Fibroblast of skin of scalp (primary cell): ENCODE measurements at places on chromosomes 6 and 20.
A peak's percentile ranks its signal among the peaks of the same experiment; 100 is the strongest.

DNA sequence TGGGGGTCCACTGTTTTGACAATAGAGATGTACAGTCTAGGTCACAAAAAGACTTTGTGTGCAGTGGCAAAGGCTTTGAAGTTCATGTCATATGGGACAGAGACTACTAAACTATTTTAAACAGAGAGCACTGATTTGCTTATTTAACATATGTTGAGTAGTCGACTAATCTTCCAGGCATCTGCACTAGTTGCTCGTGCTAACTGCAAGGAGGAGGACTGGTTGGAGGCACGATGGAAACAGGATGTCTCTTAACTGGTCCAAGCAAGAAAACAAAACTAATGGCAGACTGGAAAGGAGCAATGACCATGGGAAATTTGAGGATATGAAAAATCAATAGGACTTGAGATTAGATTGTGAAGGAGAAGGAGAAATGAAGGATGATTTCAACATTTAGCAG is 28.5 kb upstream of the ERVFRD-1 start:
- peak; percentile 75 for DNase-seq

DNA sequence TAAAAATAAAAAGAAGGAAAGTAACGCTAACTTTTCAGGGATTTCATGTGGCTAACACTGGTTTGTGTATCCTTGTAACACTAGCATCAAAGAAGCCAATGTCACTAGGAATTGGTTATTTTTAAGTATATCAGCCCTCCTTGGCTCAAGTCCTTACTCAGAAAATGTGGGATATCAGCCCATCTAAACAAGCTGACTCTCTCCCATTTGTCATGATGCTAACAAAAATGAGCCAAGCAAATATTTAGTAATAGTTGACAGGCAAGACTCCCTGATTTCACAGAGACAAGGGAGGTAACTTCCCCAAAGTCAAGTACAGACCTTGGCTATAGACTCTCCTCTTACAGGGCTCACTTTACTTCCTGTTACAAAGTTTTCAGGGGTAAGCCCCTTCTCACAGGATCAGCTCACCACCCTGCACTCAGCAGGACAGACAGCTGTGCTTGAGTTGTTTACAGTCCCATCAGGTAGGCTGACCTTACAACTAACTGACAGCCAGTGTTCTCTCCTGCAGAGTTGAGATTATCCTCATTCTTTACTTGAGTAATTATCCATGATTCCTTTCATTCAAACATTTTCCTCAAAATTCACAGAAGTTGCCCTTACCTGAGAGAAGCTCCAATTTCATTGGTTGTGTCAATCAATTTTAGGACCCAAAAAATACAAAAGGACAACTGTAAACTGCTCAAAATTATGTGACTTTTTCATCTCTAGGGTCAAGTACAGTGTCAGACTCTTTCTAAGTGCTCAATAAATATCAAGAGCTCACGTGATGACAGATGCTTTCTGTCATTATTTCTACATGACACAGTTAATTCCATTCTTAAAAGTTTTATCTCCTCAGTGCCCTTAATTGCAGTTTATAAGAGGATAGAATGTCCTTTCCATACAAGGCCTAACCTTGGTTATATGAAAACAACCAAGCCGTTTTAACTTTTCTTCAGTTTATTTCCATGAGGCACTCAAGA is 38.1 kb upstream of the BMP5 start:
- peak; percentile 1 for DNase-seq

DNA sequence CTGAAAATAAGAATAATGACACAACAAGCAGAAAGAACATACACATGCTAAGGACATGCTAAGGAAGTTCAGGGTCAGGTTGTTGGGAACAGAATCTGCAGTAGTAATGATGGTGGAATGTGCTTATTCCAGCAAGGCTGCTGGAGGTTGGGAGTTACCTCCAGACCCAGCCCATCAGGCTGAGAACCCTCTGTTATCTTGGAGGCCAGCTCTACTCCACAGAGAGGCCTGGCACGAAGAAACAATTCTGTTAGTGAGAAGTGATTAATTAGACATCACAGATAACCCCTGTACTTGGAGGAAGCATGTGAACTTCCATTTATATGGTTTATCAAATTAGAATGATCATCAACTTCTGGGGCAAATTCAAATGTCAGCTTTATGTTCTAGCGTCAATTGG is 22.1 kb upstream of the ARHGAP18 start:
- DNase-seq, result no peak

DNA sequence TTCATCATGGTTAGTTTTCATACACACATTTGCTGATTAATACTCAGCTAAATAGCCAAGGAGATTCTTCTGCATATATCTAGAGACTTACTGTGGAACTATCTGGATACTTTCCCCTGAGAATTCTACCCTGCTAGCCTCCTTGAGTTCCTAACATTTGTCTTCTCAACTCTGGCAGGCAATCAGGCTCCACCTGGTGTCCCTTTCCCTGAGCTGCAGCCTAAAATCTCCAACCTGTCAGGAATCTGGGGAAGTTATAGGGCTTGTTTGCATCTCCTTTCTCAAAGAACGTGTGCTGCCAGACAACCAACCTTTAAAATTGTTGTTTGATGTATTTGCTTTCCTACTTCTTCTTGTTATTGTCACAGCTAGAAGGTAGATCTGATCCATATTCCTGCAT is 73.4 kb downstream of the FUT9 start:
- DNase-seq, result no peak

DNA sequence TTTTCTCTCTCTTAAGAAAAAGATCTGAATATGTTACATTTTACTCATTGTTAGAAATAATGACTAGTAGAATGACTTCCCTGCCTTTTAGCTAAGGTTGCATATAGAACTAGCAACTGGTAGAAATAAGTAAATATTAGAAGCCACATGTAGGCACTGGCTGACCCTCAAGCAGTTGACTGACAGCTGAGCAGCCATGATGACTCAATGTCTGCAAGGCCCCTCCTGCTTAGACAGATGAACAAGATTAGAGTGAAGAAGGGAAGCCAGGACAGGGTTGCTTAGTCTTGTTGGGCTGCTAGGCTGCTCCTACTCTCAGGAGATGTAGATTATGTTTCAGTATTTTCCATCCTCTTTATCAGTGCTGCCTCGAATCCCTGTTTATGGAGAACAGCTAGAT is 6.5 kb downstream of the MEP1A start:
- no peak for DNase-seq

GRCh38 chr6:33592595-33593413 is 12.7 kb upstream of the BAK1 start:
- no peak for DNase-seq

- DNase-seq, result no peak
Measured at GRCh38 chr6:147787417-147787816, 278.9 kb downstream of the SAMD5 start.

DNA sequence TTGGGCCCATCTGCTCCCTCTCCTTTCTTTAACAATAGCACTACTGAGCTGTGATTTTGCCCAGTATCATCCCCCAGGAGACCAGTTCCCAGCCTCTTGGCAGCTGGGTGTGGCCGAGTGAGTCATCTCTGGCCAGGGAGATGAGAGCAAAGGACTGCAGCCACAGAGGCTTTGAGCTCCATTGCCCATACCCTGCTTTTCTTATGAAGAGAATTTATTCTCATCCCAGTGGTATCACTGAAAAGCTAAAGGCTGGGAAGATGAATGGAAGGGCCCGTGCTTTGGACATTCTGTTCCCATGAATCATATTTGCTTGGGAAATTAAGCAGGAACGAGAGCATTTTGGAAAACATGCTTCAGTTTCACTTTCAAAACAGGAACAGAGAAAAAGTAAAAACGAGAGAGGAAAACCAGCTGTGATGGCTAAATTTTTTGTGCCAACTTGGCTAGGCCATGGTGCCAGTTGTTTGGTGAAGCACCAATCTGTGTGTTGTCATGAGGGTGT is 14.9 kb downstream of the CST3 start:
- DNase-seq, result peak; percentile 92

DNA sequence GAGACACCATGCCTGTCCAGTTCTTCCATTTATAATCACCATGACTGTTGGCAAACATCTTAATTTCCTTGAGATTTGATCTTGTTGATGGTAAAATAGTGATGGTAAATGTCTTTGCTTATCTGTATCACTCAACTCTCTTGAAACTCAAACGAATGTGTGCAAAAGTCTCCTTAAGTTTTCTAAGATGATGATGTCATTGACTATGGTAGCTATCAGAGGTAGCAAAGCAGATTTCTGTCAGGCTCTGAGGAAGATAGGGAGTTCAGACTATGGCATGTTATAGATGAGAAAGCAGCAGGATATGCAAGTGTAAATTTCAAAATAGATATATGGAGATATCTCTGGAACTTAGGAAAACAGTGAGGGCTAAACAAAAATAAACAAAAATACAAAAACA is 121.0 kb upstream of the GJE1 start:
- DNase-seq, result no peak

DNA sequence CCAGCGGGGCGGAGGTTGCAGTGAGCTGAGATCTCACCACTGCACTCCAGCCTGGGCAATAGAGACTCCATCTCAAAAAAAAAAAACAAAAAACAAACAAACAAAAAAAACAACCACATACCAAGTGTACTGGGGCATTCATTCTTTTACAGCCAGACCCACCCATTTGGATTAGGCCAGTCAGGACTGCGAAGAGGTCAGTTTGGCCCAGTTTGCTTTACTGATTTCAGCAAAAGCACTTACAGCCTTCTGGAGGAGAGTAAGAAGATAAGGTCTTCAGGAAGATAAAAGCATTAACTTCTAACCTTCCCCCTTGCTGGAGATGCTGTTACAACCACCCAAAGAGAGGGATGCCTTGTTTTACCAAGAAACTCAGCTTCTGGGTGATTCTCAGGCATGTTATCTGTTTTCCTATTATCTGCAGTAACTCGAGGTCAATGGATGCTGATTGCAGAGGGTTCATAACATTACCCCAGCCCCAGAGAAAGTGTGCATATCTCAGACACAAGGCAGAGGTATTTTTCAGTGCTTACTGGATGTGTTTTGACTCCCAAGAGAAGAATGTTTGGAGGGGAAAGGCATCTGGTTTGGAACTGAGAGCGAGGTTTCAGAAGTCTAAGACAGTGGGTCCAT is 118.9 kb downstream of the RIN2 start:
- DNase-seq, result no peak

DNA sequence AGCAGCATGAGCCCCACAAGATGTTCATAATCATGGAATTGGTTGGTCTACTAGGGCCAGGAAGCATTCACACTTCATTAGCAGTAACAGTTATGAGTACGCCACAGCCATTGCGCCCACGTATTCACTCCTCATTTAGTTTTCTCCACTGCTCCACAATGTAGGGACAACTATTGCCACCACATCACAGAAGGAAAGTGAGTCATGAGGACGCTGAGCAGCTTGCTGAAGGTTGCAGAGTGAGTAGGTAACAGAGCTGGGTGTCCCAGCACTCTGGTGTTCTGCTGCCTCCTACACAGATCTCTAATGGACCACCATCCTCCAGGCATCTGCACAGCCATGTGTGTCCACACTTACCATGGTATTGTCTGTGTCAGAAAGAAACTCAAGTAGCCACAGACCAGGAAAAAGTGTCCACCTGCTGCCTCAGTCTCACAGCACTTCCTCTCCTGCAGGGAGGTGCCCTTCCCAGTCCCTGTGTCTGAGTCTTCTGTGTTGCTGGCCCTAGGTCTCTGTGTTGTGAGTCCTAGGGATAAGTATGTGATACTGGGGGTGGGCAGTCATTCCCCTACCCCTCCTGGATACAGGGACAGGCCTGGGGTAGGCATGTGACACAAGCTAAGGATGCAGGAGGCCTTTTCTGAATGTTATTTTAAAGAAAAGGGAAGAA is 103.9 kb downstream of the TTLL2 start:
- no peak for DNase-seq

GRCh38 chr20:924639-925038 is 8.5 kb upstream of the ANGPT4 start:
- no peak for DNase-seq

GRCh38 chr20:483815-484644 is 21.7 kb upstream of the TBC1D20 start:
- DNase-seq, result no peak

DNA sequence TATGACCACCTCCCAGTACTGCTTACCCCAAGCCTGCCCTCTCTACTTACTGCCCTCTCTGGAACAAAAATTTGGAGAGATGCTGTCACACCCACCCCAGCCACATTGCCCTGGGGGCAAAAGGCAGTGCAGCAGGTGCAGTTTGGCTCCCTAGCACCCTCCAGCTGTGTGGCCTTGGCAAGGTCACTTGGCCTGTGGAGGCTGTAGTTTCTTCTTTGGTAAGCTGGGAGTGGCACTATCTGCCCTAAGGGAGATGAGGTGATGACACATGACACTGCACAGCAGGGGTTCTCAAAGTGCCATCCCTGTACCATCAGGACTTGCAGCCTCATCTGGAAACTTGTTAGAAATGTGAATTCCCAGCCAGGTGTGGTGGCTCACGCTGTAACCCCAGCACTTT is 44.8 kb downstream of the TAF8 start:
- DNase-seq, result no peak

DNA sequence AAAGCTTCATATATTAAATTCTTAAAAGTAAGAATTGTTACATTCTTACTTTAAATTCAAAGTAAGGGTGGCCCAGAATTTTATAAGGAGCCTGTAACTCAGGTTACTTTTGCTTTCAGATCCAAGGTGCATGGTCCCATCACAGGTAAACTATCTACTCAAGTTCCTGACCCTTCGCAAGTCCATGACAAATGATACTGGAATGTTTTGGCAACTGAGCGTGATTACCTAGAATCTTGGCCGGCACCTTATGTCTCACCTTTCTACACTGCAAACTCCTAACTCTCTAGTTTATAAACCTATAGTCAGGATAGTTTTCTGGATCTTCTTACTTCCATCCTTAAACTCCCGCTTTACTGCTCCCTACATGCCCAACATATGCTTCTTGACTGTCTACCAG is 67.9 kb upstream of the HMGN3 start:
- DNase-seq, result no peak

DNA sequence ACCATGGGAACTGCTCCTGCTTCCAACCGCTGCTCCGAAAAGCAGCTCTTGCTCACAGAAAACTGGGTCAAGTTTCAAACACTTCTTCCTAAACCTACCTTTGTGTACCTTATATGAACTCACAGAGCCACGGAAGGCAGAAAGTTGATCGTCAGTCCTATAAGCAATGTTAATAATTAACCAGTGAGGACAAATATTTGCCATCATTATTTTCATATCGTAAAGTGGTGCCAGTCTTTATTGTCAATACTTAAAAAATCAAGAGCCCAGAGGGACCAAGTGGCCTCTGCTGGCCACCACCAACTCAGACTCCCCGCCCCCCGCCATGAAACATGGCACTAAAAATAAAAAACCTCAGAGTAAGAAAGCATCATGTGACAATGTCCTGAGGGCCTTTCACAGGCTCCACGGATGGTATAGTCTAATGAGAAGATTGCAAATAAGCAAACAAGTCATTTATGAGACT is 9.1 kb upstream of the PBOV1 start:
- DNase-seq, result no peak

- DNase-seq, result no peak
Measured at GRCh38 chr20:58023781-58024180, 204.7 kb downstream of the ANKRD60 start.

- peak; percentile 56 for DNase-seq
Measured at GRCh38 chr6:140909625-140910024, 1223.1 kb upstream of the GJE1 start.

DNA sequence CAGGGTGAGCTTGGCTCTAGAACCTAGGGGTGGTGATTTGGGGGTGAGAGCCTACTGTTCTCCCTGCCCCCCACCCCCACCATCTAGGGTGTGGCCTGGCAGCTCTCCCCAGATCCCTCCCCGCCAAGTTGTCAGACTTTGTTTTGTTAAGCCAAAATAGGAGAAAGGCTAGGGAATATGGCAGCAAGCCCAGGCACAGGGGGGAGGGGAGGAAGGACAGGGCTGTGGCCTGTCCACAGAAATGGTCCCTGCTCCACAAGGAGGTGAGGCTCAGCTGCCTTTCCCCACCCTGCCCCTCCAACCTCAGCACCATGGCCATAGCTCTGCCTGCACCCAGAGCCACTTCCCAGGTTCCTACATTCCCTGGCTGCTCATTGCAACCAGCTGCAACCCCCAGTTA is 17.2 kb downstream of the SCUBE3 start:
- peak; percentile 66 for DNase-seq
